ENCODE measurements at places on chromosomes 7 and 10. TPM values are rescaled to one million over a fixed set of nuclear protein-coding genes. Genes with fewer than 3 reads are reported as not detected.

Gene HOXA1
- total RNA-seq: not detected

Gene NT5C3A
- total RNA-seq: 67.1 TPM

DNA sequence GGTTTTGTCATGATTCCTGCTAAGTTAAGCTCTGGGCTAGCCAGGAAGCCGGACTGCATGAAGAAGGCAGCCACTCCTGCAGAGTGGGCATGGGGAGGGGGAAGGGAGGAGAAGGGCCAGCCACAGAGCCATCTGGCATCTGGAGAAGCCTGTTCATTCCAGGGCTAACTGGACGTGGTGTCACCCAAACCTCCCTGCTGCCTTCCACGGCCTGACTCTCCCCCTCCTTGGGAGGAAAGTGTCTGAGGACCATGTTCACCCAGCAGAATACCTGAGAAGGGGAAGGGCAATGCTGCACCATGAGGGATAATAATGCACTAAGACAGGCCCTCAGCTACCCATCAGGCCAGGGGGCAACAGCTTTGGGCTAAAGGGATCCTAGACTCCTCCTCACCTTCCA, 15.4 kb downstream of the AQP1 start:
- DNase-seq: no peak

Gene PRF1
- not detected for total RNA-seq

DNA sequence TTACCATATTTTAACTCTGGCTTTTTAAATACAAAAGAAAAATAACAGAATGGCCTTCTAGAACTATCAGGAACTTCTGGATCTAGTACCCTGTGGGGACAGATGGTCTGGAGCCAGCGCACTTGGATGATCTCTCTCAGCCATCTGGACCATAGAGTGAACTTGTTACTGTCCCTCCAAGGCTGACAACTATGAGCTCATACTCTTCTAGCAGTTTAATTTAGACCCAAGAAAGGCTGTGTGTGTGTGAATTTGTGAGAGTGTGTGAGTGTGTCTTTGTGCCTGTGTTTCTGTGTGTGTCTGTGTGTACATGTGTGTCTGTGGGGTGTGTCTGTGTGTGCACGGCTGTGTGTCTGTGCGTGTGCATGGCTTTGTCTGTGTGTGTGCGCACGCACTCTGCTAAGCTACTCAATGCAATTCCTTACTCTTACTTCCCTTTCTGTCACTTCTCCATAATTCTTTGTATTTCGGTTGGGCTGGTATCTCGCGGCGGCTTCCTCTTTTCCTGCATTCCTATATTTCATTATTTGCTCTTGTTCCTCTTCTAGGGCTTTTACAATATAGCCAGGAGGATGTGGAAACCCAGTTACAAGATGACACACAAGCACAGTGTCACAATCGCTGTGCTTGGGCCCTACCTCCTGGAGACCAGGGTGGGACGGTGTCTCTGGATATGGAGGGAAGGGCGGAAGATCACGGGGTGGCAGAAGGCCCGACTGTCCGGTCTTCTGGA, 51.9 kb downstream of the IKZF1 start:
- DNase-seq: no peak

DNA sequence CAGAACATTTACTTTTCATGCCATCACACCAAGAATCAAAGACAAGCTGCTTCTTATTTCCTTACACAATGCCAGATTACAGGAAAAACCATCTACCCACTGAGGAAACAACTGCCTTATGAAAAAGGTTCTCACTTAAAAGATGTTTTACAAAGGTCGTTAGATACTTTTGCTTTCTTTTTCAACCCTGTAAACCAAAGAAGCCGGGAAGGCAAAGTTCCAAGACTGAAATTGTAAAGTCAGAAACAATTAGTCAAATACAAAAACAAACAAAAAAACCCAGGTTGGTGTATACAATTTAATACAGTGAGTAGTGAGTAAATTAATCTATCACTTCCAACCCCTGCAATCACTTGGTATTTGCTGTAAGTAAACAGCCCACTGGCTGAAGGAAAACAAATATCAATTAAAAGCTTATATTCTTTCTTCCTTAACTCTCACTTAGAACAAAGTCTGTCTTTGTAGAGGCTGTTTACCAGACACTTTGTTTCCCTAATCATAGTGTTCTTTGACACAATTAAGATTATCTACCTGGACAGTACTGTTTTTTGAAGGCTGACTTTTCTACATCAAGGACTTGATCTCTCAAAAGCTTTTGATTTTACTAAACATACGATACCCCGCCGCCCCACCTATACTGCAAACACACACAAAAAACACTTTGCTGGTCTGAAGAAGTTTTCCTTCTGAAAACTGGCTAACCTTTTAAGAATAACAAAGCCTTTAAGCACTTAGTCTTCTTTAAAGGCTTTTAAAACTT, 18.1 kb downstream of the ERLIN1 start:
- no peak for DNase-seq

DNA sequence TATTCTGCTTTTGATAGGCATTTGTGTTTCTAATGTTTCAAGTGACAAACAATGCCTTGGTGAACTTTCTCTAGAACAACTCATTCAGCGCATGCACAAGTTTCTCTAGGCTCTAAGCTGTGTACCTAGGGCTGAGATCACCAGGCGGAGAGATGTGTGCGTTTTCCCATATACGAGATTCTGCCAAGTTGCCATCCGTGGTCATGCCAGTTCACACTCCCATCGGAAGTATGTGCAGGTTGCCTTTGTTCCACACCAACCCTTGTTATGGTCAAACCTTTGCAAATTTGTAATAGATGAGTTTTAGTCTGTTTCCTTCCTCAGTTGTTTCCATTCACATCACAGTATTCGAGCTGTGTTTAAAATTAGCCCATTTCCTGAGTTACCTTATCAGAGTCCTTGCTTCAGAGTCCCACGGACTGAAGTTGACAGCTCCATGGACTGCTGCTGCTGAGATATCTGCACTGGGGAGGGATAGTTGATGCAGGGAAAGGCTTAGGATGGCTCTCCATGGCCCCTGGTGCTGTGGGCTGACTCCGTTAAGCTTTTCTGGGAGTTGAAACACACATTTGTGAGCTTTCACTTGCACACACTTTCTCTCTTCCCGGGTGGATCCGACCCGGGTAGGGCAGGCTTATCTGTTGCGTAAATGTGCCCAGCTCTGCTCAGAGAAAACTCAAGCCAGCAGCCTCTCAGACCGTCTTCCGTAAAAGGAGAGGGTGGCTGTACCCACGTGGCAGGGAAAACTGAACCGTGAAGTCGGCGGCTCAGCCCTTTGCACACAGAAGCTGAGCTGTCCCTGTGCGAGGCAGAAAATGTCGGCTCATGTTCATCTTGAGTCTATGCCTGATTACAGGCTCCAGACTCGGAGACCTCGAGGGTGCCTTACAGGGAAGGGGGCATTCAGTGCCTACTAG, 49.4 kb downstream of the HK1 start:
- DNase-seq: no peak

DNA sequence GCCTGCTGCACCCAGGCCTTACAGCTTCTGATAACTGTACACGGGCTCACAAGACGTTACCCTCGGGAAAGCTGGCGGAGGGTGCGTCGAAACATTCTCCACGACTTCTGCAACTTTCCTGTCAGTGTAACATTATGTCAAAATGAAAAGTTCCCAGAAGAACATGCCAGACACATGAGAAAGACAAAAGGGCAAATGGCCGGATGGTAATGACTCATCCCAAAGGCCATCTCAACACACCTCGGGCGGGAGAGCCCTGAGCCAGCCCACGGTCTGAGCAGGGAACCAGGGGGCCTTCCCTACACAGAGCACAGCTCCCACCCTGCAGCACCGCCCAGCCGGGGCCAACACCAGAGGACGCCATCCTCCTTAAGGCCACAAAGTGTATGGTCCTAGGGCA, 118.7 kb downstream of the MAD1L1 start:
- DNase-seq: no peak

All from NCI-H460 (cell line).